T-helper 1 cell (primary cell): ENCODE measurements at places on chromosomes 6 and 20.
A peak's percentile ranks its signal among the peaks of the same experiment; 100 is the strongest.

DNA sequence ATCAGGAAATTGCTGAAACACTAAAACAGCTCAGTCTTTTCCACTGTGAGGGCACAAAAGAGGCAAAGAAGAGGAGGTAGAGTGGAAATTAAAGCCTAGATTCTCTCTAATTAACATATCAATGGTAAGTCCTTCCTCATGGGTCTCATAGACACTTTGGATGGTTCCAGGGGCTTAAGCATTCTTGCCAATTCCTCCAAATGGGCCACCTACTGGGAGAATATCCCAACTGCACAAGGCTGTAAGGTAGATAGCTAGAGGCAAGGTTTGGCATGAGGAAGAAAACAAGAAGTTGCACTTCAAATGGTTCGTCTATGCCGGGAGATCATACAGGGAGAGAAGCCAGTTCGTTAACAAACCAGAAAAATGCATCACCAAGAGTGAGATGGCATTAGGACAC lies 107.6 kb upstream of the KHDRBS2 start:
- DNase-seq = no peak

DNA sequence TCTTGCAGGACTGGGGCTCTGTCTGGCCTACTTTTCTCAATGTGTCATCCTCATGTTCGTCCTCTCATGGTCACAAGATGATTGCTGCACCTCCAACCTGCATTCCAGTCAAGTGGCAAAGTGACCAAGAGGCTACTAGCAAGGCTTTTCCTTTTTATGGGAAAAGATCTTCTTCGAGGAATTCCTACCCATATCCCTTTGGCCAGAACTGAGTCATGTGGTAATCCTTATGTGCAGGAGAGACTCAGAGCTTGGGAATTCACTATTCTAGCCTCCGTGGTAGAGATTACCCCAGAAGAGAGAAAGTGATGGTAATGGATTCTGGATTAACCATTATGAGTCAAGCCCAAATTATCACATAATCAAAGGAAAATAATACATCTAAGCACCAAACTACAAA lies 162.7 kb downstream of the KCNQ5 start:
- no peak for DNase-seq

DNA sequence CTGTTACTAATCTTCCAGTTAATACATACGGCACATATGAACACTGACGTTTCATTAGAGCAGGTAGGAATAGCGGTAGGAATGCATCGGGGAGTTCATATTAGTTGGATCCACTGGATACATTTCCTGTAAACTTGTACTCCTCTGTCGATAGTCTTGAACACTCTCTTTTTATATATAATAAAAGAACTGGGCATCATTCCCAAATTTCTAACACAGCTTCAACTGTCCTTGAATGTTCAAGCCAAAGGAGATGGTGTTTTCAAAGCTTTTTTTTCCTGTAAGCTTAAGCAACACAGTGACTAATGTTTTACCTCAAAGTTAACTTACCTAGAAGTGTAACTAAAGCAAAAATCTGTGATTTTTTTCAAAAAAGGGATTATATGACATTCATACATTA lies 195.3 kb downstream of the UTRN start:
- DNase-seq = no peak

GRCh38 chr20:50799890-50800550 lies 5.2 kb downstream of the BCAS4 start:
- no peak for DNase-seq

DNA sequence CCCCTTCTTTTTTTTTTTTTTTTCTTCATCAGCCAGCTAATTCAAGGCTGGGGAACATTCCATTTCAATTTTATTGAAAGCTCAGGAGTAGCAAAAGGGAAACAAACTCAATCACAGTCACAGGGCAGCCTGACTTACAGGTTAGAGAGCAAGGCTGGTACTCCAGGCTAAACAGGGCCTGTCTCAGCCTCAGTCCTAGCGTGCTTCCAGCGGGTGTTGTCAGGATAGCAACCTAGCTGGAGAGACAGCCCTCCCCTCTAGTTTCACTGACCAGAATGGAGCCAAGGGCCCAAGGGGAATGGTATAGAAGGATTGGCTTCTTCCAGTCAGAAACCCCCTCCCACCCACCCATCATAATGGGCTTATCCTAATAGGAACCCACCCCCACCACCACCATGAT lies 132.9 kb downstream of the PXDC1 start:
- DNase-seq = no peak

DNA sequence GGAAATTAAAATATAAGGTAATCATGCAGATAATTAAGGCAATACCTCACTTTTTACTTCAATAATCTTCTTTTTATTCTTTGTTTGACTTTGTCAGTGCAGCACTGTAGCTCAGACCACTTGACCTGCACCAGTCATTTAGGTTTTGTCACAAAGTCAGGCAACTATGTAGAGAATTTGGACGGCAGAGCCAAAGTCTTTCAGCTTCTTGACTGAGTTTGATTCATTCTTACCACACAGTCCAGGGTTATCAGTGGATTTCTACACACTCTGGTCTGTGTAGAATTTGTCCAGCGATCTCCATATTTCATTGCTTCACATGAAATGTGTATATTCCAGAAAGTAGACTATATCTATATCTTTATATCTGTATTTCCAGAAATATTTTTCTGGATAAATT lies 107.3 kb downstream of the TFAP2B start:
- no peak for DNase-seq

GRCh38 chr6:73231986-73232391 lies 6.7 kb upstream of the KHDC1L start:
- DNase-seq = no peak

DNA sequence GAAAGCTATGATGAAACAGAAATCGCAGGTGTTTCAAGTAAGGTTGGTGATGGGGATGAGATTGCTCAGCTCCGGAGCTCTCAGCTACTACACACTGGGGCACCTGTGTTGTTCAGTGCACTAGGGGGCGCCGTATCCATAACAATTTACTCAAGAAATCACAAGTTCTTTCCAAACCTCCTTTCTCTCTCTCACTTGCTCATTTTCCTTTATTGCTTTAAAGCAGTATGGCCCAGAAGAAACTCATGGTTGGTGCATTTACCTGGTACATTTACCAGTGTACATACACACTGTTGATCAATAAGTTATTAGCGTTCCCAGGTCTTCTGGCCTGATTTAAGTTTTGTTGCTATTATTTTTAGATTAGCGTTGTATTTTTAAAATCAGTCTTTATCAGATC lies 235.2 kb upstream of the TAB2 start:
- peak; percentile 75 for DNase-seq

- DNase-seq = no peak
Observed at GRCh38 chr20:20293691-20294385, 74.1 kb upstream of the INSM1 start.

GRCh38 chr20:61170496-61171320 lies 81.4 kb upstream of the CDH4 start:
- DNase-seq = no peak

GRCh38 chr6:38651121-38651784 lies 11.5 kb upstream of the BTBD9 start:
- no peak for DNase-seq

- no peak for DNase-seq
Observed at GRCh38 chr6:38310061-38310460, 329.7 kb downstream of the BTBD9 start.

- DNase-seq = no peak
Observed at GRCh38 chr6:11404081-11404480, 133.5 kb upstream of the TMEM170B start.

DNA sequence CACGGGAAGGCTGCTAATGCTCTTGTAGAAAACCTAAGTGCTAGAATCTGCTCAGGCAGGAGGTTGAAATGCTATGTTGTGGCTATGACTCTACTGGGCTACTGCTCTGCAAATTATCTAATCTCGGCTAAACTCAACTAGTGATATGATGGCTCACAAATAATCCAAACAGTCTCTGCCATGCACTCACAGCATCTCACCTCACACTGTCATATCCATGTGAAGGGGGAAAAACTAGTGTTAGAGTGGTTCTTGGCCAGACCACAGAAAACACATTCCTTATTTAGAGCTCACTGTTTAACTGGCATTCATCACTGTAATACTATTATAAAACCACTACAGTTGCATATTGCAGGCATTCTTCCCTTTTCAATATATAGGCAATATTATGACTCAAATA lies 81.8 kb upstream of the DST start:
- DNase-seq = no peak

DNA sequence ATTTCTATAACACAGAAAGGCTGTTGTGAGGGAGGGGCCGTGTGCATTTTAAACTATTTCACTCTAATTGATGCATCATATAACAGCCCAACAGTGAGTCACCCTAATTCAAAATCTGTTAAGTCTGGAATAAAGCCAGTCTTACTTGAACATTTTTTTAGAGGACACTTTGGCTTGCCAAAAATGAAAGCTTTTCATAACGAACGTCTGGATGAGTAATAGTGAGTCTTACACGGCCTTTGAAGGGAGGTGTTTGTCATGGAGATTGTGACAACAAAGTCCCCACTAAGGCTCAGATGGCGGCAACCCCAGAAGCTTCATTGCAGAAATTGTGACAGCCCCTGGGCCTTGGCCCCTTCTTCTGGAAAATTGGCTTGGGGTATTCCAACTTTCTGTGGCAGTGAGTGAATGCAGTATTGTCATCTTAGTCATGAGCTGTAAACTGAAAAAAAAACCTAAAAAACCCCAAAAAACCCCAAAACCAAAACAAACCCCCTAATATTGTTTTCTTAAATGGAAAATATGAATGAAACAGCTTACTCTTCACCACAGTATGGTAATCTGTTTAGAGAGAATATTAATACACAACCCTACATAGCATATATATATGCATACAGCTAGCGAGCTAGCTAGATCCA lies 92.6 kb upstream of the CLDN20 start:
- peak; percentile 66 for DNase-seq

- DNase-seq = no peak
Observed at GRCh38 chr20:15195378-15195777, 858.0 kb upstream of the FLRT3 start.

DNA sequence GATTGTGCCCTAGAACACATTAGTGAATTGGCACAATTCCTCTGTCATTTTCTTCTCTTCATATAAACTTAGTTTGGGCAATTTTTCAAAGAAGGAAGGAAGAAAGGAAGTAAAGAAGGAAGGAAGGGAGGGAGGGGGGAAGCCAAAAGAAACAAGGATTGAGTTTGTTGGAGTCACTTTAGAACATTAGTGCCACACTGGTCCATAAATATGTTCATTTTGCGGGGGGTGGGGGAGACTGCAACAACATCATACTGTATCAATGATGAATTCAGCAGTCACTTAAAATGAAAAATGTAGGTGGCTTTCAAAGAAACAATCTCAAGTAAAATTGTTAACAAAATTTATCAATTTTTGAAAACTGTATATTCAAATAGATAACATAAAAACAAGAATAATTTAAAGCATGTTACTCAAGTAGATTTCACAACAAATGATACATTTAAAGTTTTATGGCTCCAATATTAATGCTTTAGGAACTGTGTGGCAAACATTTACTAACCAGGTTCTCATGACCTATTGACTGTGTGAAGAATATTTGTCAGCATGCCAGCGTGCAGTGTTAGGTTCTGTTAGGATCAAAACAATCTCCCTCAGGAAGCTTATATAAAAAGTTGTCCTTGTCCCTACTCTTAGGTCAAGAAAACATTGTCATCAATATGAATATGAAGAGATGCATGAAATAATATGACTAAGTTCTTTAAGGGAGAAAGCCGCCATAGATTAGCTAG lies 208.1 kb upstream of the AGPAT4 start:
- no peak for DNase-seq

GRCh38 chr20:59996108-59996507 lies 37.9 kb downstream of the CDH26 start:
- DNase-seq = no peak

- no peak for DNase-seq
Observed at GRCh38 chr6:143967706-143968376, 40.2 kb downstream of the PLAGL1 start.

DNA sequence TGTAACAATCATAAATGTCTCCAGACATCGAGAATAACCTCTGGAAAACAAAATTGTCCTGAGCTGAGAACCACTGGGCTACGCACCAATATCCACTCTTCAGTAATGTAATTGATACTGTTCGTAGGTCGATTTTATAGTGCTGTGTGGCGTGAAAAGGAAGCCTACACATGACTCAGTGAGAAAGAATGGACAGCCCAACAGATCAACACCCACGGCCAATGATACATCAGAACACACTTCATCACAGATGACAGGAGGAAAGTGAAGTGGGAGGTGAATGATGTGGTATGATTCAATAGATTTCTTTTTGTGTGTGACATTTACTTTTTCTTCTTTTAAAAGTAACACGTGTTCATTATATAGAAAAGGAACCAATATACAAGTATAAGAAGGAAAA lies 93.5 kb downstream of the RPS12 start:
- DNase-seq = no peak

- DNase-seq = no peak
Observed at GRCh38 chr6:105251689-105252088, 71.9 kb upstream of the POPDC3 start.

- no peak for DNase-seq
Observed at GRCh38 chr6:117908246-117909068, 1.4 kb downstream of the SLC35F1 start.

DNA sequence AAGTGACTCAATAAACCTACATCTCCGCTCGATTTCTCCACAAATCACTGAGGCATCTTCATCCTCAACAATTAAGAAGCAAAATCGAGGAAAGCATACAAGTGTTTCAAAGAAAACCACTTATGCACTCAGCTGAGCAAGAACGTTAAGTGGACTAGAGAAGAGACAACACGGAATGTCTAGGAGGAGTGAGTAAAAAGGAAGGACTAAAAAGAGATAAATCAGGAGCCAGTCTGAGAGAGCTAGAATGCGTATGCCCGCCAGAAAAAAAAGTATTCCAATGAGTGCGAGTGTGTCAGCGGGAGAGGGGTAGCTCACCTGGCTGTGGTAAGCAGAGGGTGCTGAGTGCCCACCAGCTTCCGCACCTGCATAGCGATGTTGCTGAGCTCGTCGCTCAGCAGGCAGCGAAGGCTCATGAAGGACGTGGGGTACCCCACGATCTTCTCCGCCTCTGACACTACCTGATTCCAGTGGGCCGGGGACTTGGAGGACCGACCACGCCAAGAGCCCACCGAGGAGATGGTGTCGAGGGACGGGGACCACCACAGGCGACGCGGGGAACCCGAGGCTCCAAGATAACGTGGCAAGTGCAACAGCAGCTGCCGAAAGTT lies 587 bp downstream of the PDSS2 start:
- DNase-seq = no peak

DNA sequence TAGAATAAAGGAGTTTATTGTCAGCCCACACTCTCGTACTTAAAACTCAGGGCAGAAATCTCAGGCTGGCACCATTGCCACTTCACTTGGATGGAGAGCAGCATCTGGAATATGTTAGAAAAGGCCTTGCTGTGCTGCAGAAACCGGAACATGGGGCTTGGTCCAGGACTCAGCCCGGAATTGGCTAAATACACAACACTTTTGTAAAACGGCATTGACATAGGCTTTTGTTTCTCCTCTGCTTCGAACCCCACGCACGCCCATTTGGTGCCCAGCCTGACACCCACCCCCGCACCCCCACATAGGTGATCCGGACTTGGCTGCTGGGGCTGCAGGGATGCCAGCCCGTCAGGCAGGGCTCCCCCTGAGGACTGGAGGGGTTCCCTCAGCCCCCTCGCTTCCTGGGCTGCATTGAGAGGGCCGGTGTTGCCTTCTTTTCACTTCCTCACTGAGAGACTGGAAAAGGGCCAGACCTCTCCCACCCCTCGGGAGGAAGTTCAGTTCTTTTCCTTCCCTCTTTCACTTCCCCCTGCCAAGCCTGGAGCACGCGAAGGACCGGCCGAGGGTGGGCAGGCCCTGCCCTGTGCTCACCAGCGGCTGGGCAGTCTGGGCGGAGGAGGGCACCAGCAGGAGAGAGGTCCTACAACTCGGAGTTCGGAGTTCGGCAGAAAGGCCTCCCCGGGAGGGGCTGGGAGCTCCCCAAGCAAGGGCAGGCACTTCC lies 17.9 kb upstream of the CST3 start:
- DNase-seq = no peak

GRCh38 chr6:97819710-97820109 lies 536.7 kb upstream of the MMS22L start:
- no peak for DNase-seq
